Tibial nerve (tissue), 4 donors: ENCODE measurements at places on chromosomes 5 and 9. TPM values are rescaled to one million over a fixed set of nuclear protein-coding genes. Genes with fewer than 3 reads are reported as not detected.

DNA sequence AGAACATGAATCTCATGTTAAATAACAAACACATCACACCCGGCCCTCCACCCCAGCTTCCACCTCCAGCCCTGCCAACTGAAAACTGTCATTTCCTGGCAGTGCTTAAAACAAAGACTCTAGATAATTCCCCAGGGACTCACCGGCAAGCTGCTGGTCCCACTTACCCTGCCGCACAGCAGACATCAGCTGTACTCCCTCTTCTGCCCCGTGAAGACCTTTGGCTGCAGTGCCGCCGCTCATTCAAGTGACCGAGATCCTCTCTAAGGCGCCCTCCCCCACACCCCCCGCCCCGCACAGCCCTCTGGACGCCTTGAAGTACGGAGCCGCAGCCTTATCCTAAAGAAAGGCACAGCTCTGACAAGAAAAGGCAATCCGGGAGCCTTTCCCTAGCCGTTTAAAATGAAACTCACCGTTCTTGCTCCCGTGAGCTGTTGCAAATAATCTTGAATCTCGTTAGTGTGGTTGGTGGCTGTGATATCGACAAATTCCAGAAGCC is 434 bp downstream of the GLRX start:
- DNase-seq = peak; percentile 42

DNA sequence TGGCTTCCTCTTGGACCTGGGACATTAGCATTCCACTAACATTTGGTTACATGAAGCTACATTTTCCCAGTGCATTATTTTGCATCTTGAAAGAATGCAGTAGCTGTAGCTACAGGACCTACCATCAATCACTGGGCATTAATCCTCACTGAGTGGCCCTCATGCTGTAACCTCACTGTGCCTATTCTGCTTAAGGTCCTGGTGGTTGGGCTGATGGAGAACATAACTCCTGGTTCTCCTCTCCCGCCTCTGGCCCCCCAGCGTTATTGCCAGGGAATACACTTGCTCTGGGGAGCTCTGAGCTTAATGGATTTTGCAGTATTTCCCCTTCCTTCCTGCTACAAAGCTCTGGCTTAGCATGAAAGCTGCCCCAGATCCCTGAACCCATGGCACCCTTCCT is 111.5 kb upstream of the EQTN start:
- DNase-seq = no peak

DNA sequence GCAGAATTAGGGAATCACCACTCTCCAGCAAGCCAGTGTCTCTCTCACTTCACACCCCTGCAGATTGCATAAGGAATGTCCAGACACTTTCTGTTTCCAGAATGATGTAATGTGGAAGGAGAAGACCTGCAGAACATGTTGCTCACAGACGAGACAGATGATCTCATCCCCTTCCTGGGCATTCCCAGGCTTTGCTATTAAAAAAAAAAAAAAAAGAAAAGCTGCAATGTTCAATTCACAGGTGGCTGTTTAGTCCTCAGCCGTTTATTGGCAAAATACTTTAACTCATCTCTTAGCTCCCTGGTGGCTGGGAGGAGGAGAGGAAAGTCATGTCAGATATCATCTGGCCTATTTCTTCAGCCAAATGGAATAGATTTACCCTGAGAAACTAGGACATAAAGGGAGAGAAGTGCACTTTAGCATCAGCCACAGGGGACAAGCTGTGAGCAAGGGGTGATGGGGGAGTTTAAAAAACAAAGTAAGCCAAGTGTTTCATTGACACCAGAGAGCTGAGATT is 95.9 kb upstream of the TNC start:
- DNase-seq = peak; percentile 48

DNA sequence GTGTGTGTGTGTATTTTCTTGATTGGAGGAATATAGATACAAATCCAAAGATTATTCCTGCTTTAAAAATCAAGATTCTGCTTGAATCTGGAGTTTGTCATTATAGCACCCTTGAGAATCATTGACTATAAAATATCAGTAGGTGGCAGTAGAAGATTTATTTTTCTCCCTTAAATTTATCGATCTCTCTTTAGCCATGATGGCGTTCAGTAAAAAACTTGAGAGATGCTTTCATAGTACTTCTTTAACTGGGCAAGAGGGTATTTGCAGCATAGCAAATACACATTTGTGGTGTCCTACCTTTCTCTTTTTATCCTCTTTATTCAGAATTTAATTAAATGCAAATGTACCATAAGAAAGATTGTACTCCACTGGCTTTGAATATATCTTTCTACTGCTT is 307.7 kb downstream of the ADGRV1 start:
- DNase-seq = no peak

DNA sequence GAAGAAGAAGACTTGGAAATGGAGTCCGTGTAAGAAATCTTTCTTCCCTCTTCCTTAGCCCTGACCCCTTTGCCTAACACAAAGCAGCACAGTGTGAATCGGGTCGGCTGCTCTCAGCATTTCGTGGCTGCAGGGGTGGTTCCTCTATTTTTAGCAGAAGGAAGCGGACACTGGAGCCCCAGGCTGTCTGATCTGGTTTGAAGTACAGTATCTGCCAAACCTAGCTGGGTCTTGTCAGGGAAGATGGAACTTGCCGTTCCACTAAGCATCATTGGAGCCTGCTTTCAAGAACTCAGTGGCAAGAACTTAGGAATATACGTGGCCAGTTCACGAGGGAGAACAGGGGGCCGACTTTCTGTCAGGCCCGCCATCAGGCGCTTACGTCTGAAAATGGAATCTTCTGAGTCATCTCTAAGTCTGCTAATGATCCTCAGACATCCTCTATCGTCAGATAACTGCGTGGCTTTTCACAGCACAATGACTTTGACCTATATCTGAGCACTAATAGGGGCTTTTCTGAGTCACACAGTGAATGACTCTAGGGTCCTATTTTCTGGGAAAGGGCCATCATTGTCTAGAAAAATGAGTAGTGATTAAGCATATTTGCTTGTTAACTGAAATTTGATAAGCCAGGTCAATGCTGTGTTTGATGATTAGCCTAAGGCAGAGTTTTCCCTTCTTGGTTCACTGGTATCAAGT is 43.3 kb upstream of the NCS1 start:
- DNase-seq = no peak

DNA sequence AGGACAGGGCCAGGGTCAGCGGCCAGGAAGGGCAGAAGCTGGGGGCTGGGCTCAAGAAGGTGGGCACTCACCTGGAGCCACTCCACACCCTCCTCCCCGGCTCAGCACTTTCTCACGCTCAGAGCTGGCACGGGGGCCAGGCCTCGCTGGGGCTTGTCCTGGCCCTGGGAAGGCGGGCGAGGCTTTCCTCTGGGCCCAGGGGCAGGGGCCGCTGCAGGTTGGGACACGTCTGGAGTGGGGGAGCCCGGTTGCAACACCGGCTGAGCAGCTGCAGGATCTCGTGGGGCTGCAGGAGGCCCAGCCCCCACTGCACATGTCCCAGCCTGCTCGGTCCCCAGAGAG is 38.9 kb upstream of the EGFL7 start:
- DNase-seq = no peak

DNA sequence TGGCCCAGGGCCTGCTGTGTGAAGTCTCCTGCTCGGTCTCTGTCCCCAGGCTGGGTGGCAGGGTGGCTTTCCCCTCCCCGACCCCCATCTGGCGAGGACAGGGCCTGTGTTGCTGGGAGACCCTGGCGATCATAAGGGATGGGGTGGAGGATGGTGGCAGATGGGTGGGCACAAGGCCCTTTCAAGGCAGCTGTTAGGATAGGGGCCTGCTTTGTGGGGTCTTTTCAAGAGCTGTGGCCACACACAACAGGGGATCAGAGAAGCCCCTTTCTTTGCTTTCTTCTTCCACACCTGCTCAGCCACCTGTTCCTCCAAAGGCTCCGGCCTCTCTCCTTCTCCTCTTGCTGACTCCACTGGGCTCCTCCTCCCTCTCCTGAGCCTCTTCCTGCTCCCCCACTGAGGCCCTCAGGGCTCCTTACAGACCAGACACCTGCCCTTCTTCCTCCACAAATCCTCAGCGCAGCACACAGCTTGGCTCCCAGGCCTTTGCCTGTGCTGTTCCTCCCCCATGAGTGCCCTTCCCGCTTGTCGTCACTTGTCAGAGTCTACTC is 15.0 kb upstream of the NEURL1B start:
- DNase-seq = no peak

GRCh38 chr9:71986900-71987299 is 73.5 kb downstream of the C9orf57 start:
- no peak for DNase-seq

DNA sequence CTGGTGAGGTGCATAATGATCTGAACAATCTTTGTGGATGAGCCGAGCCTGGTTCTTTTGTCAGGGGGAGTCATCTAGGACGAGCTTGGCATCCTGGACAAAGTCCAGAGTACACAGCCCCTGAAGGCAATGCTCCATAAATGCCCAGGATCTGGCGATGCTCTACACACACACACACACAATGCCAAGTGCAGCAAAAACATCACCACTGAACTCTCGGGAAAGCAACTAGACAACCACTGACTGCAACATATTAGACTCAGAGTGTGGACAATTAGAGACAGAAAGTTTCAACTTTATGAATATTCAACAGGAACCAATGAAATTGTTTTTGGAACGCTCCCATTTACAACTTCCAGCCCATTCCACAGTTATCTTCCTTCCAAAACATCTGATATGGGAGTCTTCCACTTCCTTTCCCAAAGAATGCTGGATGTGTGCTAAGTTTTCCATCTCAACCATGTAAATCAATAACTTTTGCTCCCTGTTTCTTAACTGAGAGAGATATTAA is 227.6 kb upstream of the ANKRD55 start:
- DNase-seq = no peak

DNA sequence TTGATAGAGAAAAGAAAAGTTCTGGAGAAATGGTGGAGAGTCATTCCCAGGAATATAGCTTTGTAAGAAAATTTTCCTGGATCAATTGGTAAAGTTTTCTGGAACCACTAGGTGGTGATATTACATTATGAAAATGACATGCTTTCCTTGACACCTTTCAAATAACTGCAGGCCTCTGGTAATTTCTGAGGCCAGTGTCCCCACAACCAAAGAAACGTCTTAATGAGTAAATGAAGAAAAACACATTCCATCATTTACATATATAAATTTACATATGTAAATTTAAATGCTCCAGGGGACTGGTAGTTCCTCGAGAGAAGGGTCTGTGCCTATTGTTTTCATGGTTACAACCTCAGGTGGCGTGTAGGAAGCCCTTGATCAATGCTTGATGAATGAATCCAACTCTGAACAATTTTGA is 17.2 kb upstream of the RGS3 start:
- DNase-seq = no peak

- no peak for DNase-seq
Observed at GRCh38 chr9:136014924-136015633, 53.9 kb upstream of the UBAC1 start.

DNA sequence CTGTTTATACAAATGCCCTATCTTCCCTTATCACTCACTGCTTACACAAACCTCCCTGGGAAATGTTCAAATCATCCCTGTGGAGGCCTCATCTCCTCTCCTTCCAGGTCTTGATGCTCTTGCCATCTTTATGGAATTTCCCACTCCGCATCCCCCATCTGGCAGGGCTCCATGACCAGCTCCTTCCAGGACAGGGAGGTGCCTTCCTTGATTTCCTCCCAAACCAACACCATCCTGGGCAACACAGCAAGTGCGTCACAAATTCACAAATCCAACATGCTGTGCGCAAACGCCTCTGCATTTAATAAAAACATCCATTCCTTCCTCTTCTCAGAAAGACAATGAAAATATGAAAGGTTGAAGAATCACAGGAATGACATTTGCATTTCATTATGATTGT is 51.7 kb downstream of the EPB41L4A start:
- DNase-seq = no peak

- DNase-seq = no peak
Observed at GRCh38 chr9:5510360-5510931, at the start of gene PDCD1LG2. PDCD1LG2 (plus strand) TSS chr9:5510531; CDS start chr9:5522547, 12,016 bp downstream.

DNA sequence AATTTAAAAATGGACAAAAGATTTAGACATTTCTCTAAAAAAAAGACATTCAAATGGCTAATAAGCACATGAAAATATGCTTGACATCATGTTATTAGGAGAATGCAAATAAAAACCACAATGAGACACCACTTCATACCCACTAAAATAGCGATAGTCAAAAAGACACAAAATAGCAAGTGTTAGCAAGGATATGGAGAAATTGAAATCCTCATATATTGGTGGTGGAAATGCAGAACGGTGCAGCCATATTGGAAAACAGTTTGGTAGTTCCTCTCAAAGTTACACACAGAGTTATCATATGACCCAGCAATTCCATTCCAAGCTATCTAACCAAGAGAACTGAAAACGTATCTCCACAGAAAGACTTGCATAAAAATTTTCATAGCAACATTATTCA is 227.5 kb upstream of the TRIM32 start:
- DNase-seq = no peak

GRCh38 chr9:99360026-99360425 is 137.9 kb downstream of the SEC61B start:
- DNase-seq = no peak

- no peak for DNase-seq
Observed at GRCh38 chr5:154000703-154001102, 38.0 kb downstream of the FAM114A2 start.

GRCh38 chr9:75467142-75467541 is 378.8 kb downstream of the OSTF1 start:
- DNase-seq = no peak

- DNase-seq = no peak
Observed at GRCh38 chr5:149603210-149603609, 21.9 kb downstream of the ARHGEF37 start.

- DNase-seq = no peak
Observed at GRCh38 chr9:35042081-35042604, 30.3 kb downstream of the VCP start.

DNA sequence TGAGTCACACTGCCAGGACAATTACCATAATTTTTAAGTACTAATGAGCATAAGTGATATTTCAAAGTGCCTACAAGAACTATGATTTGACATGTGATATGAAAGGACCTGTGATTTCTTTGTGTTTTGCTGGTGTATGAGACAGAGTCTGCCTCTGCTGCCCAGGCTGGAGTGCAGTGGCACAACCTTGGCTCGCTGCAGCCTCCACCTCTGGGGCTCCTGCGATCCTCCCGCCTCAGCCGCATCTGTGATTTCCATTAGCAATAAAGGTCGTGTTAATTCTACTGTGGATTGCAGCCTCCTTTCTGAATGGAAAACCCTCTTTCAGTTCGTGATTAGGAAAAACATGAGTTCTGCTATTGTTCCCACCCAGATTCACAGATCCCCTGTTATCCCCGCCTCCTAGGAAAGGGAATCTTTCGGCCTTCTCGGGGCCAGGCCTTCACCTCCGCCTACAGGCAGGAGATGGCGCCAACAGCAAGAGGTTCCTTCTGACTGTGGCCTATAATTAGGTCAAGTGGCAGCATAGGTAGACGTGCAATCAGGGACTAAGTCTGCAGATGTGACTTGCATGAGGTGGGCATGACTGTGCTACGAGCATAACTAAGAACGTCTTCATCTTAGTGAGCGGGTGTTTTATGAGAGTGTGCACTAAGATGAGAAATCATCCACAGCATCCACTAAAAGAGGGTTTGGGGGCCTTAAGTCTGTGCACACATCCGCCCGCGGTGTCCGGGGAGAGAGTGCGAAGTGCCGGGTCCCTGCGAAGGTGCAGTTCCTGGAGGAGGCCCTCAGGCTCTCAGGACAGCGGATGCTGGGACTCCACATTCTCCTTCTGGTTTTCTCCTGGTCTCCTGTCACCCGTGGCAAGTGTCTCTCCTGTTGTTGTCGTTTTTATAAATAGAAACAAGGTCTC is 23.1 kb downstream of the TRIM7 start:
- no peak for DNase-seq

GRCh38 chr5:42242210-42242609 is 181.0 kb upstream of the GHR start:
- no peak for DNase-seq

GRCh38 chr9:134891053-134891452 is 10.4 kb downstream of the FCN2 start:
- DNase-seq = no peak

The FREM1 gene
- 3.9 TPM for total RNA-seq

The SPINK4 gene
- total RNA-seq = not detected

The STRBP gene
- 3.5 TPM for total RNA-seq

The ANKRD18B gene
- total RNA-seq = not detected
